Caki2 (cell line): ENCODE measurements at places on chromosomes 11 and 22.

- DNase-seq, result no peak
Measured at GRCh38 chr11:118998388-118998717, 415 bp downstream of the CENATAC start.

GRCh38 chr11:57071829-57072228 is 83.1 kb downstream of the OR5AK2 start:
- no peak for DNase-seq

DNA sequence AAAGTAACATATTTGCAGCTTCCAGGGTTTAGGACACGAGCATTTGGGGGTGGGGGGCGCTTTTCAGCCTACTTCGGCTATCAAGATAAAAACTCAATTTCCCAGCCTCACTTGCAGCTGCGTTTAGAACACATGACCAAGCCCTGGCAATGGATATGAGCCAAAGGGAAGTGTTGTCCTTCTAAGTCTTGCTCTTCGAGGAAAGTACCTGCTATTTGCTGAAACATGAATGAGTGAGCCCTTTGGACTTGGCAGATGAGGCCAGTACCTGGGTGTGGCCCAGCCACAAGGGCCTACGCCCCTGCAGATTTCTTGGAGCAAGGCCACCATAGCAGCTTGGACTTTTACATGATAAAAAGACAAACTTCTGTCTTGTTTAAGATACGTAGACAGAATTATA is 60.2 kb upstream of the SORL1 start:
- no peak for DNase-seq

DNA sequence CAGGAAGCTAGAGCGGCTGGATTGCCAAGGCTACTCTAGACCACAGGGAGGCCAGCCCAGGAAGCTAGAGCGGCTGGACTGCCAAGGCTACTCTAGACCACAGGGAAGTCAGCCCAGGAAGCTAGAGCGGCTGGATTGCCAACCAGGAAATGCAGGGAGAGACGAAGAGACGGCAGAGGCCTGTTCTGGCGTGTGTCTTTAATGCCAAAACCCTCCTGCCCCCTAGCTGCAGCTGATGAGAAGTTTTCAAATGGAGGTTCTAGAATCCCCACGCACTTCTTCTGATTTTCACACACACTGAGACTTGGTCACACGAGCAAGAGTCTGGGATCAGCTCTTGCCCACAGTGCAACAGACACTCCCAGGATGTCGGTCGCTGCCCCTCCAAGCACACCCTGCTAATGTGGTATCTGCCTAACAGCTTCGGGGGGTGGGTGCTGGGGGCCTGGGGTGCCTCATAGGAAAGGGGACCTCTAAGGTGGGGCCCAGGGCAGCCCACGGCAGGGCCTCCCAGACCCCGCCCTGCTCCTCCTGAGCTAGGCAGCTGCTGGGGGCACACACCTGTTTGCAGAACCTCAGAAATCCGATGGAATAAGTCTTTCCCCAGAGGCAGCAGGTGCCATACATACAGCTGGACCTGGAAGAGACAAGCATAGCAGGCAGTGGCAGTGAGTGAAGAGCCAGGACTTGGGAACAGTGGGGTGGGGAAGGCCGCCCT is 28.5 kb downstream of the MAFF start:
- DNase-seq, result no peak

GRCh38 chr22:44489817-44490216 is 8.2 kb downstream of the RTL6 start:
- DNase-seq, result no peak

GRCh38 chr11:14336507-14337503 is 22.2 kb downstream of the RRAS2 start:
- DNase-seq, result peak; percentile 88

DNA sequence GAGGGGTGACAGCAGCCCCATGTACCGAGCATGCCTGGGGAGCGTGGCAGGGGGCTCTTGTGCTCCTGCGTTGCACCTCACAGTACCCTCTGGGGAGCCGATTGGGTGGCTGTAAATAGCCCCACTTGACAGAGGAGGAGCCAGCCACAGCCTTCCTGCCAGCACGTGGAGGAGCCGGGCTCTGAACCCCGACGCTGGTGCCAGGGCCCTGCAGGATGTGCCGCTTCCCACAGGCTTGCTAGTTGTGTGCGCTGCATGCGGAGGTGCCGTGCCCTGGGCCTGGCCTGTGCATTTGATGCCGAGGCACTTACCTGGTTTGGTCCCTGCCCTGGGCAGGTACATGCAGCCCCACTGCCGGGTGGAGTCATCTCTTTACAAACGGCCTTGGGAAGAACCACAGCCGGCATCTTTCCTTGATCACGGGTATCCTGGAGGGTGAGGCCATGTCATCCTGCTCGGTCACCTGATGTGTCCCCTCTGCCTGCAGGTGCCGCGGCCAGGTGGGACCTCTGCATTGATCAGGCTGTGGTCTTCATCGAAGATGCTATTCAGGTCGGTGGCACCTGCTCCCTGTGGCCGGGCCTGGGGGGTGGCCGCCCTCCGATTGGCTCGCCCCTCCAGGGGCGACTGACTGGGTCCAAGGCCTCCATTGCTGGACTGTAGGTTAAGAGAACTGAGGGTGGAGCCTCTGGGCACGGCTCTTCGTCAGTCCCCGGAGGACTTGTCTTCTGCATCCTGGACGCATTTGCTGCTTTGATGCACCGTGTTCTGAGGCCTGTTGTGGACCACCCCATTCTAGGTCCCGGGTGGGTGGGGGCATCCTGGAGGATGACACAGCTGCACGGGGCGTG is 5.0 kb downstream of the TPCN2 start:
- no peak for DNase-seq

GRCh38 chr22:49764127-49764581 is 63.5 kb downstream of the BRD1 start:
- DNase-seq, result no peak

- no peak for DNase-seq
Measured at GRCh38 chr11:19723572-19724342, 11.1 kb downstream of the NAV2 start.

- peak; percentile 39 for DNase-seq
Measured at GRCh38 chr22:42820045-42820763, 36.9 kb downstream of the ARFGAP3 start.

DNA sequence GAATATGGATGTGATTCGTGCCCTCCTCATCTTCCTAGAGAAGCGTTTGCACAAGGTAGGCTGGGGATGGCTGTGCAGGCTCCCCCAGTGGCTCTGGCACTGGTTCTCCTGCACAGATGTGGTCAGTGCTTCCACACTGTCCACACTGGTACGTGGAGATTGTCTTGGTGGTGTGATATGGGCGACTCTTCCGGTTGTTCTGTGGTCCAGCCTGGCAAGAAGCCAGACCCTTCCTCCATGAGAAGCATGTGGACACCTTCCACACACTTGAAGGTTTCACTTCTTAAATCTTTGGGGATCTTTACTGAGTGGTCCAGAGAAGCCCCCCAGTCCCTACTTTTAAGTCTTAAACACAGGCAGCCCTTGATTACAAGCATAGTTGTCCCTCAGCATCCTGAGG is 3.8 kb downstream of the RIC8A start:
- no peak for DNase-seq

GRCh38 chr11:32045456-32045855 is 45.4 kb upstream of the RCN1 start:
- no peak for DNase-seq

GRCh38 chr11:39570526-39570925 is 1888.9 kb downstream of the LRRC4C start:
- no peak for DNase-seq

DNA sequence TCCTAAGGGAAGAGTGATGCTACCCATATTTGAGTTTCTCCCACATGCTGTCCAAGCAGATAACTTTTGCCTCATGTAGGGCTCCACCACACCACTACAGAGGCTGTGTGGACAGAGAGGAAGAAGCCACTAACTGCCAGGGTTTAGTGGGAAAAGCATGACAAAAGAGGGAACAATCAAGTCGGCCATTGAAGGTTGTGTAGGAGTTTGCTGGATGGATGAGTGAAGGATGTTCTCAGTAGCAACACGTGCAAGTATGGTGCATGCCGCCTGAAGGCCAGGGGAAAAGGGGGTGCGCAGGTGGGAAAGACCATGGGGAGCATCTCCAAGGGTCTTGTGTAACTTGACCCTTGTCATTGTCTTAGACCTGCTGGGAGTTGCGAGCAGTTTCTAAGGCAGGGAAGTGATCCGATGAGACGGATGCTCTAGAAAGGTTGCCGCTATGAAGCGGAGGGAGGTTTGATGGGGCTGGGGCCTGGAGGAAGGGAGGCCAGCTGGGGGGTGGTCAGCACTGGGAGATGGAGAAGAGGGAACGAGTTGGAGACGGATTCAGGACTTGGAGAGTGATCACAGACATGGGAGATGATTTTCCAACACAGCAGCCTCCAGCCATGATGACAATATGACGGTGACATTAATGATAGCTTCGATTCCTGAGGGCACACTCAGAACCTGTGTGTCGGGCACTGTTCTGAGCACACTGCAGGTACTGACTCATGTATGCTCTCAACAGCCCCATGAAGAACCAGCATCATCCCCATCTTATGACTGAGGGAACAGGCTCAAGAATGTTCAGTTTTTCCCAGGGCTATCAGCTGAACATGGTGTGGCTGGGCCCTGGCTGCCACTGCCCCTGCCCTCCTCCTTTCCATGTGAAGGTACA is 53.7 kb downstream of the CD6 start:
- no peak for DNase-seq

DNA sequence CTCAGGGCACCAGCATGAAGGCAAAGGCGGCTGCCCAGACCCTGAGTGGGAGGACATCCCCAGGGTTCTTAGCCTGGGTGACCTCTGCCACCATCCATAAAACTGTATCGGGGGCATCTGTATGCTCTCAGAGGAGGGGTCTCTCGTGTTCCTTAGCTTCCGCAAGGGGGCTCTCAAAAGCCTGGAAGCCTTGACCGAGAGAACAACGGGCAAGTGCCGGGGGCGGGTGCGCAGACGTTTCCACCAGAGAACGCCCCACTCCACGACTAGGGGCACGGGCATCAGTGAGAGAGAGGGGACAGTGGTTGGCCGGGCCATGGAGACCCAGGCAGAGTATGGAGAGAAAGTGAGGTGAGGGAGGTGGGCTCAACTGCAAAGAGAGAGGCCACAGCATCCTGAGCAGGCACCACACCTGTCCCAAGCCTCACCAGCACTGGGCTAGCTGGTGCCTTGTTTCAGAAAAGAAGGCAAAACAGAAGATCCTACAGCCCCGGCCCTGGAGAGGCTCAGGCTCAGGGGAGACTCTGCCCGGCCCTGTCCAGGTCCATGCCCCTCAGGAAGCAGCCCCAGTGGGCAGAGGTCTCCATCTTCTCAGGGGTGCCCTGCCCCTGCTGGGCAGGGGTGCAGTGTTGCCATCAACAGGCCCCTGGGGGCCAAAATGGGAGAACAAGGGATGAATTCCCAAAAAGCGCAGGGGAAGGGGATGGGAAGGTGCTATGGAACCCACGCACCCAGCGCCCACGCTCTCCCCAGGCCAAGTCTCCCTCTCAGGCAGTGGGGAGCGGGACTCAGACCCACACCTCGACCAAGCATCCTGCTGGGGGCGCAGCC is 5.9 kb downstream of the TSPAN32 start:
- no peak for DNase-seq

DNA sequence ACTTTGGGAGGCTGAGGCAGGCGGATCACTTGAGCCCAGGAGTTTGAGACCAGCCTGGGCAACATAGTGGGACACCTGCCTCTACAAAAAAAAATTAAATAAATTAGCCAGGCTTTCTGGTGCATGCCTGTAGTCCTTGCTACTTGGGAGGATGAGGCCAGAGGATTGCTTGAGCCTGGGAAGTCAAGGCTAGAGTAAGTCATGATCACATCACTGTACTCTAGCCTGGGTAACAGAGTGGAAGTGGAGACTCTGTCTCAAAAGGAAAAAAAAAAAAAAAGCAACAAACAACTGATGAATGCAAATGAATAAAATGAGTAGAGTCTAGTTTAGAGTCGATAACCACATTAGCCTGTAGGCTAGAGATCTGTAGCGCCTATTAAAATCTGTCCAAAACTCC is 3.9 kb upstream of the BCL2L13 start:
- DNase-seq, result peak; percentile 77

DNA sequence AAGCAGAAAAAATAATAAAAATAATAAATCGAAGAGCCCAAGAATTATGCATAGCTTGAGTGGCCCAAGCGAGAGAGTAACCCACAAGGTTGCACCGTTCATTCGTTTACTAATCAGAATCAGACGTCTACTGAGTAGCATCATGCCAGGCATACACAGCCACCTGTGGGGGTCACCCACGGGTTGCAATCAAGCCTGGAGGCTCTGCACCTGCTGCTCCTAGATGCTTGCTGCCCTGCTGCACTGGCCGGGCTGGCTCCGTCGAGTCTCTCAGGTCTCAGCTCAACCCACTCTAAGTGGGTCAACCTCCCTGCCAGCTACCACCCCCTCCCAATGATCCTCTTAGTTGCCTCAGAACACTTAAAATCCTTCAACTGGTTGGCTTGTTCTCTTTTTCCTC is 2.0 kb upstream of the TESMIN start:
- DNase-seq, result no peak

DNA sequence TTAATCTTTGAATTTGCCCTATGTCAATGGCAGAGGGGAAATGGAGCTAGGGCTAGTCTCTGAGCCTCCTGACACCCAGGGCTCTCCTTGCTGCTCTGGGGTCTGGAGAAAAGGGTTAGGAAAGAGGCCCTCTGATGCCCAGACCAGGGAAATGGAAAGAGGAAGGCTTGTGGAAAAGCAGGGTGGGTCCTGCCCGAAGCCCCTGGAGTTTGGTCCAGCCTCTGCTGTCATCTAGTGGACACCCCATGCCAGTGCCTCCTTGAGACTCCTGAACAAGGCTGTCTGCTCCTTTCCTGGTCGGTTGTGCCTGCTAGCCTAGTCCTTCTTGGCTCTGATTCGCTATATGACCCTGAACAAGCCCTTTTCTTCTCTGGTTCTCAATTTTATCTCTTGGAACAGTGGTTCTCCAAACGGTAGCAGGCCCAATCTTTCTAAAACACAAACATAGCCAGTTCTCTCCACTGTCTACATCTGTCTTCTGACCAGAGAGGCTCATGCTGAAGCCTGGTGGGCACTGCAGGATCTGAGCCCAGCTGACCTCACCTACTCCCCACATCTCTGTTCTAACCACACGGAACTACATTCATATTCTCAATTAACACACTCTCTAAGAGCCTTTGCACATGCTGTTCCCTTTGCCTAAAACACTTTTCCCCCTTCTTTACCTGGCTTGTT is 8.8 kb upstream of the PLA2G3 start:
- peak; percentile 57 for DNase-seq

DNA sequence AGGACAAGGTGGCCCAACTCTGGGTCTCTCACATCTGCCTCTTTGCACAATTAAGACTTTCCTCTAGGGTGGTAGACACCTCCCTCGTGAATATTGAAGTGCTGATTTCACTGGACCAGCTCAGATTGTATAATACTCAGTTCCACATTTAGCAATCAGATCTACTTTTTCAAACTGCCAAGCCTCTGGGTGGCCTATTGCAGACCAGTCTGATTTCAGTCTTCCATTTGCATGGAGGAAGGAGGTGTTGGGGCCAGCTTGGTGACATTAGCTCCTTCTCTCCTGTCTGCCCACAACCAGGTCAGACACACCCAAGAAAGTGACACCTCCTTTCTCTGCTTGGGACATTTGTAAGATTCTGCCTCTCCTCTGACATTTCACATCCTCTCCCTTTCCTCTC is 78.2 kb downstream of the PPFIBP2 start:
- no peak for DNase-seq

GRCh38 chr22:20035375-20036083 is 14.6 kb downstream of the TANGO2 start:
- no peak for DNase-seq
